Thymus (tissue), 14 donors: ENCODE measurements at places on chromosomes 16 and 17. TPM values are rescaled to one million over a fixed set of nuclear protein-coding genes. Genes with fewer than 3 reads are reported as not detected.

Gene TPSD1
- total RNA-seq, result 0.14 TPM

Gene NPW
- 0.66 TPM for total RNA-seq

Gene FBXW10
- 0.09 TPM for total RNA-seq

Gene TK1
- 32.3 TPM for total RNA-seq

Gene PKD1
- 13.4 TPM for total RNA-seq

Gene SOX8
- total RNA-seq, result 1.3 TPM

Gene HOXB8
- total RNA-seq, result not detected

Gene TPSAB1
- total RNA-seq, result 4.3 TPM

Gene COL1A1
- total RNA-seq, result 29.5 TPM

Gene KRT31
- total RNA-seq, result 1.9 TPM

DNA sequence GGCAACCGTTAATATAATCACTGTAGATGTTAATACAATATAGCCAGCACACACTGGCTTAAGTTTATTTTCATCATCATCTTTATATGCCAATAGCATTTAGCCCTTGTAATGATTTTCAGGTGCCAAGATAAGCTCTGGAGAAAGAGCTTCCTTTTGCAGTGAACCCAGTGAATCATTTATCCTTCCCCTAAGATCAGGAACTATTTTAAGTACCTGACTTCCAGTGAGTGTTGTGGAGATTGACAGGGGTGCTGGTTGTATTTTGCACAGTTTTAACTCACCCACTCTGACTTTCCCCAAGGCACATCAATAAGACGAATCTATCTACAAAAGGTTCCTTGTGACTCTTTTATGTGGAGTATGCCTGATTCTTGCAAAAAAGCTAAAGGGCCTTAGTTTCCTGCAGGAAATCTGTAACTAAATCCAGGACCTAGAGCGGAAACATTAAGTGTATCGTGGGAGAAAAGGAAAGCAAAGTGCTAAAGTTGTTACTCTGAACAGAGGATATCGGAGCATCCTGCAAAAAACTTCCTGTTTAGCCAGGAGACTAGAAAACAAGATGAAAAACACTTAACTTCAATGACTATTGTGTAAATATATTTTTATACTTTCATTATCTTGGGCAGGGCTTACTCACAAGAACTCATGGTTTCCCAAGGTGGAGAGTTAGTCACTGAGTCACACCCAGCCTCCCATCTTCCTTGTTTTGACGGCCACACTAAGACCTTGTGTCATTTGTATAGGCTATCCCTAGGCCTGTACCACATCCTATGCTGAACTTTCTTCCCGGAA is 183.6 kb downstream of the MAP2K6 start:
- DNase-seq, result no peak

GRCh38 chr17:78613416-78613815 is 36.2 kb upstream of the DNAH17 start:
- DNase-seq, result no peak

DNA sequence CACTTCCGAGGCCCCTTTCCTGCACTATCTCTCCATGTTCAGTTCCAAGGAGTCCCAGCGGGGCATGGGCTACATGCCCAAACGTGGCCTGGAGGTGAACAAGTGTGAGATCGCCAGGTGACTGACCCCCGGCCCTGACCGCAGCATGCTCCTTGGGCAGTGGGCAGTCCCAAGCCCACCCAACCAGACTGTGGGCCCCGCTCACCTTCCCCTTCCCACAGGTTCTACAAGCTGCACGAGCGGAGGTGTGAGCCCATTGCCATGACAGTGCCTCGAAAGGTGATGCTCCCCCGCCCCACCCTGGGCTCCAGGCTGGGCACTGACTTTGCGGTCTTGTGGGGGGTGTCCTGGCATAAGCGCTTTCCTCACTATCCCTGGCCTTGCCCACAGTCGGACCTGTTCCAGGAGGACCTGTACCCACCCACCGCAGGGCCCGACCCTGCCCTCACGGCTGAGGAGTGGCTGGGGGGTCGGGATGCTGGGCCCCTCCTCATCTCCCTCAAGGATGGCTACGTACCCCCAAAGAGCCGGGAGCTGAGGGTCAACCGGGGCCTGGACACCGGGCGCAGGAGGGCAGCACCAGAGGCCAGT is 4.7 kb downstream of the CORO1A start:
- no peak for DNase-seq

GRCh38 chr17:68566442-68566738 is 34.8 kb downstream of the FAM20A start:
- DNase-seq, result no peak

- no peak for DNase-seq
Measured at GRCh38 chr16:15396948-15397594, 1.5 kb downstream of the MPV17L start.

- DNase-seq, result peak; percentile 51
Measured at GRCh38 chr17:31394544-31394943, 3.1 kb downstream of the RAB11FIP4 start.

DNA sequence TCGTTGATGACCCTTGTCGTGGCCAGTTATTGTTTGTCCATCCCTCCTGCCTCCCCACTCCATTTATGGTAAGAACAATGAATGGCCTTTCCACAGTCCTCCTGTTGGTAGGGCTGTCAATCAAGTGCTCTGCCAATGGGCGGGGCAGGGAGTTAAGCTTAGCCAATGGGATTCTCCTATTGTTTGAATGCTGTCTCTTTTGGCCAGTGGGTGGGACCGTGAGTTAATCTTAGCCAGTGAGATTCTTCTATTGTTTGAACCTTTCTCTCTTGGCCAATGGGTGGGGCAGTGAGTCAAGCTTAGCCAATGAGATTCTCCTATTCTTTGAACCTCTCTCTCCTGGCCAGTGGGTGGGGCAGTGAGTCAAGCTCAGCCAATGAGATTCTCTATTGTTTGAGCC is 85.4 kb downstream of the IRX3 start:
- DNase-seq, result no peak

- no peak for DNase-seq
Measured at GRCh38 chr16:22933173-22933572, 119.2 kb downstream of the HS3ST2 start.

GRCh38 chr17:68288375-68288774 is 2.6 kb downstream of the SLC16A6 start:
- DNase-seq, result no peak

DNA sequence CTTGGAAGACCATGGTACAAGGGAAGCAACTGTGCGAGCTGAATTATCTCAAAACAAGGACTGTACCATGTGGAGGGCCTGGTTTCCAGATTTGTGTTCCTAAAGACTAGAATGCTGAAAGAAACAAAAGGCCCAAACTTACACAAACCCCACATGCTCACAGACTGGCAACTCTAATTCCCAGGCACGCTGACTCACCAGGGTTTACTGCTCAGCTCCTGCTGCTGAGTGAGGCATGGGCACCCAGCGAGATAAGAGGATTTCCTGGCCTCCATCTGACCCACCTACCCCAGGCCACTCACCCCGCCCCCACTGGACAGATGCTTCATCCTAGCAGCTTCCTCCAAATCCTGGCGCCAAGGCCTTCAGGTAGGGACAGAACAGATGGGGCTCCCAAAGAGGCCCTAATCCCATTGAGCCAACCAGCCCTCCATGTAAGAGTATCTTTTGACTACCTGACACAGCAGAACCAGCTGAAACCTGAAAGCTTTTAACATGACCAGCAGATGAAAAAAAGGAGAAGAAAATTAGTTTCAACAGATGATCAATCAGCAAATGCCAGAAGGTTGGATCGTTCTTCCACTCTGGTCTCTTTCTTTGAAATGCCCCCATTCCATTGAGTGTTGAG is 33.9 kb downstream of the DCUN1D3 start:
- DNase-seq, result no peak

DNA sequence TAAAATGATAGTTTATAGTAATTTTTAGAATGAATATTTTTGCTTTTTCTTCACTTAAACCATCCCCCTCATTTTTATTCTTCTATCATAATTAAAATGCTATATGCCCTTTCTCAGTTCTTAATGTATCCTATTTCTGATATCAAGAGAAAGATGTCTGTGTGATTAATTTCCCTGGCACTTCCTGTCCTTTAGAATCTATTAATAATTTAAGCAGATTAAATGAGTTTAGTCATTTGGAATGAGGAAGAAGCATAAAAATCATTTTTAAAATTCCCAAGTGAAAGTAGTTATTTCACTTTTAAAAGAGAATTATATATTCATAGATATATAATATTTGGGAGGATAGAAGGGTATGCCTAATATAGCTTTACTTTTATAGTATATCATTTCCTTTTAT is 27.8 kb upstream of the CDR2 start:
- DNase-seq, result no peak

GRCh38 chr17:43341715-43342588 is 56.8 kb upstream of the ARL4D start:
- no peak for DNase-seq

DNA sequence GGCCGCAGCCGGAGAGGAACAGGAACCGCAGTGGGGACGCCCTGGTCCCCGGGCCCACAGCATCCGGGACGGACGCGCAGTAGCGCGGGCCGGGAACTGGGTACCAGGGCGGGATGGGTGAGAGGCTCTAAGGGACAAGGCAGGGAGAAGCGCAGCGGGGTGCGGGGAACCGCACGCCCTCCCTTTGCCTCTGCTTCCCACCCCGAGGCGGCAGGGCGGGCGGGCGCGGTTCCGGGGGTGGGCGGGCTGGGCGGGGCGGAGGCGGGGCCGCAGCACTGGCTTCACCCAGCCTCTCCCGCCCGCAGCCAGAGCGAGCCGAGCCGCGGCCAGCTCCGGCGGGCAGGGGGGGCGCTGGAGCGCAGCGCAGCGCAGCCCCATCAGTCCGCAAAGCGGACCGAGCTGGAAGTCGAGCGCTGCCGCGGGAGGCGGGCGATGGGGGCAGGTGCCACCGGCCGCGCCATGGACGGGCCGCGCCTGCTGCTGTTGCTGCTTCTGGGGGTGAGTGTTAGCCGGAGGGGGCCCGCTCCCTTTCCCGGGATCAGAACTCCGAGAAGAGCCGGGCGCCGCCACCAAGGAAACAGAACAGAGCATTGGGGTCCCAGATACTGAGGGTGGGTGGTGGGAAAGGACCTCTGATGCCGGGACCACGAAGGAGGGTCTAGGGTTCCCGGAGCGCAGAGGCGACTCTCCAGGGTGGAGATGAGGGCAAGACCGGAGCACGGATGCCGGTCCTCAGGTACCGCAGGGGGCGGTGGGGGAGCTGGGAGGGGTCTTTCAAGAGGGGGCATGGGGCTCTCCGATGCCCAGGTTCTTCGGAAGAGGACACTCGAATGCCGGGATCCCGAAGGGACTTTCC is at the start of gene NGFR:
Gene NGFR, plus strand, starts transcription at position 308 of the 856 bp plus-strand sequence. Its CDS starts 125 bp downstream, at position 433.
- DNase-seq, result peak; percentile 18

GRCh38 chr17:67265436-67266019 is 20.5 kb upstream of the HELZ start:
- no peak for DNase-seq

- DNase-seq, result no peak
Measured at GRCh38 chr17:33874617-33875060, 380.4 kb upstream of the CCL2 start.

DNA sequence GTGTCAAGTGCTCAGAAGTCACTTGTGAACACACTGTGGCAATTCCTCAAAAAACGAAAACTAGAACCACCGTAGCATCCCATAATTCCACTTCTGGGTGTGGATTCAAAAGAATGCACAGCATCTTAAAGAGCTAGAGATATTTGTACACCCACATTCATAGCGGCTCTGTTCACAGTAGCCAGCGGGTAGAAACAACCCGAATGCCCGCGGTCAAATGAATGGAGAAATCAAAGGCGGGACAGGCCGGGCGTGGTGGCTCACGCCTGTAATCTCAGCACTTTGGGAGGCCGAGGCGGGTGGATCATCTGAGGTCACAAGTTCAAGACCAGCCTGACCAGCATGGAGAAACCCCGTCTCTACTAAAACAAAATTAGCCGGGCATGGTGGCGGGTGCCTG is 337.5 kb downstream of the SEC14L1 start:
- DNase-seq, result no peak

- DNase-seq, result peak; percentile 32
Measured at GRCh38 chr17:1515640-1516387, 598 bp downstream of the INPP5K start.

- DNase-seq, result no peak
Measured at GRCh38 chr16:65309354-65309753, 187.5 kb upstream of the CDH11 start.

- DNase-seq, result no peak
Measured at GRCh38 chr17:80116921-80117380, 15.6 kb downstream of the GAA start.

DNA sequence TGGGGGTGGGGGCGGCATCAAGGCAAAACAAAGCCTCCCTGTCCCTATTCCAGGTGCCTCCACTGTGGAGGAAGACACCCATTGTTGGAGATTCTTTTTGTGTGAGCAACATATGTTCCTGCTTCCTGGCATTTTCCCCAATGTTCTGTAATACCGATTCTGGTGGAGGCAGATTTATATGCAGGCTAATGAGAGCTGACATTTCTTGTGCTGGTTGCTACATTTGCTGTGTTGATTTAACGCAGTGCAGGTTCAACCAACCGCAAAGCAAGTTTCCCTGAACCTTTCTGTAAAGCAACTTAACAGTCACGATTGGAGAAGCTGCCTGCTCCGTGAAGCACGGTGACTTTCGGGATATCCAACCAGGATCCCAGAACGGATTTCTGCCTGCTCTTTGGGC is 260.5 kb downstream of the CBLN1 start:
- no peak for DNase-seq
